G401 (cell line): ENCODE measurements at places on chromosomes 2 and 18. TPM values are rescaled to one million over a fixed set of nuclear protein-coding genes. Genes with fewer than 3 reads are reported as not detected.

DNA sequence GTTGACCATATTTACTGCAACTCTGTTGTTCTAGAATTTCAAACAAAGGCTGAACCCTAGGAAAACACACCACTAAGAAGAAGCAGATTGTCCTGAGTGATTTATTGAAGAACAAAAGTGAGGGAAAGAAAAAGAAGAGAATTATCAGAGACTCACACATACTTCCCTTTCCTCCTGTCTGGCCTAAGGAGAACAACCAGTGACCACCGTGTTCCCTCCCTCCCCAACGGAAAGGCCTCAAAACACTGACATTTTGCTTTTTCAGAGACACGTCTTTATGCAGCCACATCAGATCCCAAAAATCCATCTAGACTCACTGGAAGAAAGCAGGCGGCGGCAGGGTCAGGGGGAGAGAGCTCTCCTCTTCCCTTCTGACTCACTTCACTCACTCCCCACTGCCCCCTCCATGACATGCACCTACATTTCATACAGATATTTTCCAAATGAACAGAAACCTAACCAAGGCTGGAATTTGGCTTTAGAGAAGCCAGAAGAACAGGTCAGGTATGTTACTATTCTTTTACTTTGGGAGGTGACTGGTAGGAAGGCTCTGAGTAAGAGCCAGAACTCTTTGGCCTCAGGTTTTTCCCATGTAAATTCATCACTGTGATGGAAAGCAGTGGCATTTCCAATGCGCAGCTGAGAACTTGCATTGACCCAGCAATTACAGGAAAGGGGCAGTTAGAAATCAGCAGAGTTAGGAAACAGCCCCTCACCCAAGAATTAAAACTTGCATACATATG is 169.9 kb downstream of the BCL11A start:
- no peak for DNase-seq

INSIG2 gene
- 2.5 and 15.1 TPM in 2 replicates for total RNA-seq

DCAF17 gene
- 13.9 and 14.0 TPM in 2 replicates for total RNA-seq

GRCh38 chr2:125397535-125398251 is 1258.3 kb upstream of the GYPC start:
- no peak for DNase-seq

ERBB4 gene
- total RNA-seq, result not detected in 2 replicates

DNA sequence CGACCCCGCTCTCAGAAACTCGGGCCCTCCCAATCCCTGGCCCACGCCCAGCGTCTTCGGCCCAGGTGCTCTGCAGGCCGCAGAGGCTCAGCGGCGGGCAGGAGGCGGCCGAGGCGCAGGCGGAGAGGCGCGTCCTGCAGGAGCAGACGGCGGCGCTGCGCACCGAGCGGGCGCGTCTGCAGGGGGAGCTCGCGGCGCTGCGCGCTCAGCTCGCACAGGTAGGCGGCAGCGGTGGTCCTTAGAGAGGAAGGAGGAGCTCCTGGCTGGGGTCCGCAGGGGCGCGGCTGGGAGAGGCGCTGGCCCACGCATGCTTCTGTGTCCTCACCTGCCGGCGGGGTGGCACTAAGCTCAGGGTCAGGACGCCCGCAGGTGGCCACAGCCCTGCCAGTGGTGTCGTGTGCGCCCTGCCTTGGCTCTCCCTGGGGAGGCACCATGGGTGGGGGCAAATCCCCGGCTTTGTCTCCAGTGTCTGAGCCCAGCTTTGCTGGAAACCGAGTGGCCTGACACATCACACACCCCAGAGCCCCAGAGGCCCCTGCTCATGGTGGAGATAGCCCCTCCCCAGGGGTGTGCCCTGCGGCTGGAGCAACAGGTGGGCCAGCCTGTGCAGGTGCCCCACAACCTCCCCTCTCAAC is 14.9 kb upstream of the SNED1 start:
- peak; percentile 38 for DNase-seq

GRCh38 chr18:59052965-59053820 is 86.5 kb upstream of the SEC11C start:
- DNase-seq, result no peak

DNA sequence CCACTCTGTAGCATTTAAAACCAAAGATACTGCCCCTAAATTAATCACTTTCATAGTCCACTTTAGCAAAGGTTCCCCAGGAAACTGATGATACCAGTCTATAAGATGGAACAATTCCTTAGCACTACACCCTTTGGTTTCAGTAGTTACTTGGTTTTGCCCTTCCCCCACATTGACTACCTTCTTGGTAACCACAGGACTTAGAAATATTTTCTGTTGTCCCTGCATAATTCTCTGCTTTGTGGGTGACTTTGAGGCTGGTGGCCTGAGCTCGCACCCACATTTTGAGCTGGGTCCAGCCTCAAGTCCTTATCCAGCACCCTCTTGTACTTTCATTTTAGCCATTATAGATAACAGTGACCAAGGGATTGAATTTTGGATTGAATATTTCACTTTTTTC is 23.1 kb downstream of the ELP2 start:
- DNase-seq, result no peak
